ENCODE measurements at places on chromosomes 16 and 17. TPM values are rescaled to one million over a fixed set of nuclear protein-coding genes. Genes with fewer than 3 reads are reported as not detected.
A peak's percentile ranks its signal among the peaks of the same experiment; 100 is the strongest.

DNA sequence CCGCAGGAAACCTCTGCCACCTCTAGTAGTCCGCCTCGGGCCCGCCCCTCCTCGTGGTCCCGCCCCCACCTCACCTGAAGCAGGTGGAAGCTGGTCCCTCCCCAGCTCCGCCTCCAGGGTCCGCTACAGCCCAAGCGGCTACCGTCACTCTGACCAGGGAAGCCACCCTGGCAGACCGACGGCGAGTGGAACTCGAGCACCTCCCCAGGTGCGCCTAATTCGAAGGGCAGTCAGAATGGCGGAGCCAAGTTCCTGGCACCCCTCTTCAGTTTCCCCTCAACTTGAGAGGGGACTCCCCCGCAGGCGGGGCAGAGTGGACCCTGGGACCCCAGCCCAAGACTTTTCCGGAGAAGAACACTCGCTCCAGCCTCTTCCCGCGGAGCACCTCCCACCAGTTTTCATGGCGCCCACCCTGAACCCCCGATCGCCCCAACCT lies 507 bp downstream of the FHOD1 start:
- peak; percentile 88 for DNase-seq

DNA sequence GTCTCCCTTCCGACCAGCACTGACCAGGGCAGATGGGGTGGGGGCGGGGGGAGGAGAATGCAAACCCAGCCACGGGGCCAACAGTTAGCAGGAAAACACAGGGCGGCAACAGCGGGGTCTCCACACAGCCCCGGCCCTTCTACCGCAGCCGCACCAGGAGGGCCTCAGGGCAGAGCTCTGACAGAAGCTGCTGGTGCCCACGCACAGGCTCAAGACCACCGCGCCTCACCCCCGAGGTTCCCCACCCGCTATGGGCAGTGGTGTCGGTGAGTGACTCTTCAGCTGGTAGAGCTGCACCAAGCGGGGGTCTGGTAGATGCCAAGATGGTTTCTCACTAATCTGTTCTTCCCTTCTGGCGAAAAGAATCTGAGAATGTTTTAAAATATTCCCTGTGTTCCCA lies 16.1 kb downstream of the HAGH start:
- DNase-seq = no peak

DNA sequence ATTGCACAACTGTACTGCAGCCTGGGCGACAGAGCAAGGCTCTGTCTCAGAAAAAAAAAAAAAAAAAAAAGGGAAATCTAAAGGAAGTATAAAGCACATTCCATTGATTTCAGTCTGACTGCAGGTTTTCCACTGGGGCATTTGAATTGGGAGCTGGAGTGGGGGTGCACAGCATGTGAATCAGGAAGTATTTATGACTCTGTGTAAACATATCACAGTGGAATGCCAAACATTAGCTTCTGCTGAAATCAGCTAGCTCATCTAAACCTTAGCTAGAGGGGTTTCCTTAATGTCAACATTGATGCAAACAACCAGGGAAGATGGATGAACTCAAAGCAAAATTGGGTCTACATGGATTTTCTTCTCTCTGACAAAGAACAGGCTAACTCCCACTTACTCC lies 641.0 kb upstream of the EEF2KMT start:
- no peak for DNase-seq

DNA sequence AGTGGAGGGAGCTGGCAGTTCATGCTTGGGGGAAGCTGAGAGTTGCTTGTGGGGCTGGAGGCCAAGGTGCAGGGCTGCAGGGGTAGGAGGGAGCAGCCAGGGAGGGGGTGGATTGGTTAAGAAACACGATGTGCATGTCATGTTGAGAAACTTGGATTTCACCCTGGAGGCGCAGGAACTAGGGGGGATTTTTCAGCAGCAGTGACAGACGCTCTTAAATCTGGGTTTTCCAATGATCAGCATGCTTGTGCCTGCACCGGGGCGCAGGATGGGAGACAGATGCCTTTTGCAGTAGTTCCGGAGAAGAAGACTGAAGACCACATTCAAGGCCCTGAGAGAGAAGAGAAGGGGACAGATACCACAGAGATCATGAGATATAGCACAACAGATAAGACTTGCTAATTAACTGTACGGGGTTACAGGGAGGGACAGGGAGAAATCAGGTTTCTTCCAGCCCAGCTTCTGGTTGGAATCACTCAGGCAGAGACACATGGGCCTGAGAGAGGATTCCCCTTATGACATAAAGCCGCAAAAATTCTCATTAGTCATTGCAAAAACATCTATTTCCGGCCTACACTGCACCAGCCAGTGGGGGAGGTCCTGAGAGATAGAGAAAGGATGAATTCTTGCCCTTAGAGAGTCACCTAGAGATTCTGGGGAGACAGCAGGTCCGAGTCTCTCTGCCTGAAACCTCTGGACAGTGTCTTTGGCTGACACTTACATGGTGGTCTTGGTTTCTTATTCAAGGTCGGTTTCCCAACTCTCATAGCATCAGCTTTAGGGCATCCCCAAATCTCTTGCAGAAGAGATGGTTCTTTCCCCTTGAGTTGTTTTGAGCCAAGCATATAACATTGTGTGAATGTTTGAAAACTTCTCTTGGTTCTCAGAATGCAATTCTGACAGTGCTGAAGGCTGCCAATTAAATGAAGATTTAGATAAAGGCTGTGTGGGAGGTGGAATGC lies 27.1 kb downstream of the CDH13 start:
- DNase-seq = no peak

DNA sequence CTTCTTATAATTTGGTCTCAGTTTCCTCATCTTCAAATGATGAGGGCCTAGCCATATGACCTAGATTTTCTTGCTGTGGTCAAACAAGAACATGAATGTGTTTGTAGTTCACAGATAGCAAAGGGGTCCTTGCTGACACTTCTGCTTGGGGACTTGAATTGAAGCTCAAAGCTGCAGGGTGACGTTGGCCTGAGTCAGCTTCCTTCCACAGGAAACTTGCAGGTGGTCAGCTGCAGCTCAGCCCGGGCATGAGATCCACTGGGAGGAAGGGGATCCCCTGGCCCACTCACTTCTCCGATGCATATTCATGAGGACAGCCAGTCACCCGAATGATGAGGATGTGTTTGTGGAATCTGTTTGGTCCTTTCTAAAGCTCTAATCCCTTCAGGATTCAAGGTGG lies 42.6 kb upstream of the AXIN2 start:
- no peak for DNase-seq

- DNase-seq = no peak
These were observed 3.8 kb upstream of the GCSH start for GRCh38 chr16:81099958-81100357.

- DNase-seq = no peak
These were observed 236.4 kb downstream of the BCAS3 start for GRCh38 chr17:60914078-60914477.

- DNase-seq = no peak
These were observed 200.3 kb upstream of the NOG start for GRCh38 chr17:56393156-56393555.

DNA sequence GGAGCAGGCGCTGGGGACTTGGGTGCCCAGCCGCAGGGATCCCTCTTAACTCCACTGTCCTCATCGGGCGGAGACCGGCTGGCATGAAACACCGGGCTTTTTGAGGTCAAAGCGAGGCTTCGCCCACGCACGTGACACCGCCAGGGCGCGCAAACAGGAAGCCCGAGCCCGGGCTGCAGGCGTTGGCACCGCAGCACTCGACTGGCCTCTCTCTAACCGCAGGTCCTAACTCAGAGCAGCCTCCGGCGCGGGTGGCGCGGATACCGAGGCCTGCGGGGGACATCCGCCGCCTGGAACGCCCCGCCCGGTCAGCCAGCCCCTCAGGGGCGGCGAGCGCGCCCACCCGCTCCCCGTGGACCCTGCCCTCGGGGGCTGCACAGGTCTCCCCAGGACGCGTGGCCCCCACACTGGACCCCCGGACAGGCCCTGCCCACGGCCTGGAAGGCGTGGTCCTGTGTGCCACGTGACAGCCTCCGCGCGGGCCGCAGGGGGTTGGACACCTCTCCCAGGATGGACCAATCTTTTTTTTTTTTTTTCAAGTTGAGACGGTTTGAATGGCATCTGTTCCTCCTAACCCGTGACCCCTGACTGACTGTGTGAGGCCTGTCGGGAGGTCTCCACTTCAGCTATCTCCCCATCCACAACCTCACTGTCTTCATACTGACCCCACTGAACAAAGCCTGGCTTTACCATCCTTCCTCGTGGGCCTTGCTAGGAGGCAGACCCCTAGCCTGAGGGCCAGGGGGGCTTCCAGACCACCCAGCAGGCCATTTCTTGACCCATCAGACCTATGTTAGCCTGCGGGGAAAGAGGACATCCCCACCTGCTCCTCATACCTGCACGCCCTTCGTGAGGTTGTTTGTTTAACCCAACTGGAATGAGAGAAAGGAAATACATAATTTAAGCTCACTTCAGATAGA lies 8.4 kb upstream of the SLC47A2 start:
- peak; percentile 94 for DNase-seq

DNA sequence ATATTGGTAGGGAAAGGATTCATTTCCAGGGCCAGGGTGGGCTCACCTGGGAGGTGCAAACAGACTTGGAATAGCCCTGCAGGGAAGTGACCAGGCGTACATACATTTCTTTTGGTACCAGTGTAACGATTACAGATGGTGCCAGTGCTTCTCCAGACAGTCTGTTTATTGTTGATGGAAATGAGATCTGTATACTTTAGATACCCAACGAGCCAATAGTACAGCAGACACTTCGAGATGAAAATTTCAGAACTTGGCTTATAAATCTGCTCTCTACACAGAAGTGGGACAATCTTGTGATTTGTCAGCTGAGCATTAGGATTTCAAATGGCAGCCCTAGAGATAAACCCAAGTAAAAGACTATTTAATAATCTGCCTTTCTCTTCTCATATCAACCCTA lies 57.9 kb downstream of the HS3ST2 start:
- DNase-seq = no peak

DNA sequence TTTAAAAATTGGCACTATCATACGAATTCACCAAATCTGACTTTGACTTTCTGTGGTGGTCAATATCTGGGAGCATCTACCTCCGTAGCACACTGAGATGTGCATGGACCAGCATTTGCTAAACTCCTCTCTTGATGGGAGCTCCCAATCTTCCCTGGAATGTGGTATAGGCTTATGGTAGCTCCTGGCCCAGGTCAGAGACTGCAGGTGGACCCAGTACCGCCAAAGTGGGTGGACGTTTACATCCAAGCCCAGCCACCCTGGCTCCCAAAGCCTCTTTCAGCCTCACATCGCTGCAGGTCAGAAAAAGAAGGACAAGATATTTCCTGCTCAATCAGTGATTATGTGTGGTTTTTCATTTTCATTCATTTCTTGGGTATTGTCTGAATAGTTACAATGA lies 43.1 kb upstream of the NKD1 start:
- no peak for DNase-seq

DNA sequence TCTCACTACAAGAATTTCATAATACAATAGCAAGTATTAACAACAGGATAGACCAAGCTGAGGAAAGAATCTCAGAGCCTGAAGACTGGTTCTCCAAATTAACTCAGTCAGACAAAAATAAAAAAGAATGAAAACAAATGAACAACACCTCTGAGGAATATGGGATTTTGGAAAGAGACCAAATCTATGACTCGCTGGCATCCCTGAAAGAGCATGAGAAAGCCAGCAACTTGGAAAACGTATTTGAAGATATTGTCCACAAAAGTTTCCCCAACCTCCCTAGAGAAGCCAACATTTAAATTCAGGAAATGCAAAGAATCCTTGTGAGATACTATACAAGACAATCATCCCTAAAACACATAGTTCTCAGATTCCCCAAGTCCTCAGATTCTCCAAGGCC lies 20.9 kb downstream of the NLRP1 start:
- DNase-seq = no peak

- no peak for DNase-seq
These were observed 42.2 kb upstream of the PRSS54 start for GRCh38 chr16:58337090-58337444.

DNA sequence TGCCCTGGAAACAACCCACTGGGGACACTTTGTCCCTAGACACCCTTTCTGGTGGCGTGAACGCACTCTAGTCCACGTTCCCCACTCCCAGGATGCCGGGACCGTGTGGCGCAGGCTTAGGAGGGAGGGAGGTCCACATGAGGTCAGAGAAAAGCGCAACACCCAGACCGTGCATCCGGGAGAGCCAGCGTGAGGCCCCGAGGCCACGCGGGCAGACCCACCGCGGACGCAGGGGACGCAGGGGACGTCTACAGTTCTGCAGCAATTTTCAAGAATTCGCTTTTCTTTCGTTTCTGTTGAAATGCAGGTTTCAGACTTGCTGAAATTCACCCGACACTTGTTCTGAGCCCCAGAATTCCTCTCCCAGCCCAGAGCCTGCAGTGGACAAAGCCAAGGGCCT lies 4.7 kb downstream of the RFNG start:
- no peak for DNase-seq

DNA sequence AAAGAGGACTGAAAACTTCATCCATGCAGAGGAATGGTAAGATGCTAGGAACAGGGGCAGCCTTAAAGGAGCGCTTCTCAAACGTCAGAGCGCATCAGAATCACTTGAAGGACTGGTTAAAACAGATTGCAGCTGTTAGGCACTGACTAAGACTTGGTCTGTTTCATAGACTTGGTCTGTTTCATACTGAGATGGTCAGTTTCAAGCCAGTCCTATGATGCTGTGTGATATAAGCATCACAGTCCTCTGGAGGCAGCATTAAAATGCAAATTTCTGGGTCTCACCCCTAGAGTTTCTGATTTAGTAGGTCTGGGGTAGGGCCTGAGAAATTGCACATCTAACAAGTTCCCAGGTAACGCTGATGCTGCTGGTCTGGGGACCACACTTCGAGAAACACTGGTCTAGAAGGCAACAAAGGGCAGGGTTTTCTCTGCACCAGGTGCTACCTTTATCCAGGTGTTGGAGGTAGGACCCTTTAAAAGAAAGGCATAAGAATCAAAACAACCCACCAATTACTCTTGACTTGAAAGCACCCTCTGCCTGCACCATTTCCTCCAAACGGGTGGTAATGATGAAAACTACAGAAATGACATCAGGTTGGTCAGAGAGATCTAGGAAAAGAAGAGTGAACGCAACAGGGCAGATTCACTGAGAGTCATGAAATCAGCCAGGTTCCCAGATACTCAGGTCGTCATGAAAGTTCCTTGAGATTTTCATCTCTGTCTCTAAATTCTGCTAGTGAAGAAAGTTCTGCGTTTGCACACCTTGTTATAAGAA lies 95.0 kb upstream of the RCVRN start:
- no peak for DNase-seq

DNA sequence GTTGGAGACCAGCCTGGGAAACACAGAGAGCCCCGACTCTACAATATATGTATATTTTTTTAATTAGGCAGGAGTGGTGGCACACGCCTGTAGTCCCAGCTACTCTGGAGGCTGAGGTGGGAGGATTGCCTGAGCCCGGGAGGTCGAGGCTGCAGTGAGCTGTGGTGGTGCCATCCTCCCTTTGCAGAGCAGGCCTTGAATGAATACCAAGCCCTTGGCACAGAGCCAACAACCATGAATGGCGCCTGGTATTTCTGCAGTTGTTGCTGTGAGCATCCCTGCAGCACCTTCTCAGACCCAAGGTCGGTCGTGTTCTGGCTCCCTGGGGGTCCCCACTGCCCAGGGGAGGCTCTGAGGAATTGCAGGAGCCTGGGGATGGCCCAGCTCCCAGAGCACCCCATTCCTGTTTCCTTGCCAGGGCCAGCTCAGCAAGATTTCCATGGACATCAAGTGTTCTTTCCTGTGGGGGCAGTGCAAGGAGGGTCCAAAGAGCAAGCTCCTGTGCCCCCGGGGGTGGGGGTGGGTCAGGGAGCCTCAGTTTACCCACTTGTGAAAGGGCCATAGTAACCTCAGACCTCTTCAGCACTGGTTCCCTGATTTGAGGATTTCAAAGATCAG lies 25.6 kb upstream of the RMI2 start:
- DNase-seq = no peak

The AOC2 gene
- total RNA-seq = 1.4 TPM

The ICAM2 gene
- not detected for total RNA-seq

The CA4 gene
- not detected for total RNA-seq

The USP36 gene
- total RNA-seq = 51.2 TPM

The RRAD gene
- total RNA-seq = 6.5 TPM

Data from chondrocyte (in vitro differentiated cells).